Bronchus fibroblast of lung (primary cell): ENCODE measurements at places on chromosomes 1 and 21. TPM values are rescaled to one million over a fixed set of nuclear protein-coding genes. Genes with fewer than 3 reads are reported as not detected.

GJA8 gene
- total RNA-seq = not detected in 2 replicates

LRRC7 gene
- total RNA-seq = under 0.01 and 0.17 TPM in 2 replicates

CFAP45 gene
- 0.30 and 0.84 TPM in 2 replicates for total RNA-seq

CYP4A11 gene
- total RNA-seq = not detected in 2 replicates
